ENCODE measurements at places on chromosomes 4 and X. TPM values are rescaled to one million over a fixed set of nuclear protein-coding genes. Genes with fewer than 3 reads are reported as not detected.

Gene TMSB15C
- 6.1 TPM for total RNA-seq

Gene RTL5
- 0.05 TPM for total RNA-seq

Gene VSIG1
- total RNA-seq: 0.60 TPM

Gene KLHL4
- total RNA-seq: not detected

Gene FGFR3
- 0.34 TPM for total RNA-seq

Gene CXorf49
- not detected for total RNA-seq

Gene GPR78
- not detected for total RNA-seq

Gene FDCSP
- not detected for total RNA-seq

Gene GPR82
- 0.37 TPM for total RNA-seq

Gene ADGRG2
- total RNA-seq: not detected

Gene SCML1
- 6.1 TPM for total RNA-seq

Gene GLOD5
- total RNA-seq: not detected

Gene HS3ST1
- not detected for total RNA-seq

Gene FUNDC1
- 9.8 TPM for total RNA-seq

Measured in activated CD8-positive, alpha-beta T cell treated with anti-CD3 and anti-CD28 coated beads, Interleukin-2, amount 10 ng/mL, durations not matched to agents 7 days and 5 days (primary cell).